WTC11 (cell line): ENCODE measurements at places on chromosomes 6 and 20.

GRCh38 chr6:67640484-67640883 lies 994.6 kb upstream of the ADGRB3 start:
- DNase-seq = no peak

- no peak for DNase-seq
These were observed 1.4 kb downstream of the HEY2 start for GRCh38 chr6:125750692-125751333.

DNA sequence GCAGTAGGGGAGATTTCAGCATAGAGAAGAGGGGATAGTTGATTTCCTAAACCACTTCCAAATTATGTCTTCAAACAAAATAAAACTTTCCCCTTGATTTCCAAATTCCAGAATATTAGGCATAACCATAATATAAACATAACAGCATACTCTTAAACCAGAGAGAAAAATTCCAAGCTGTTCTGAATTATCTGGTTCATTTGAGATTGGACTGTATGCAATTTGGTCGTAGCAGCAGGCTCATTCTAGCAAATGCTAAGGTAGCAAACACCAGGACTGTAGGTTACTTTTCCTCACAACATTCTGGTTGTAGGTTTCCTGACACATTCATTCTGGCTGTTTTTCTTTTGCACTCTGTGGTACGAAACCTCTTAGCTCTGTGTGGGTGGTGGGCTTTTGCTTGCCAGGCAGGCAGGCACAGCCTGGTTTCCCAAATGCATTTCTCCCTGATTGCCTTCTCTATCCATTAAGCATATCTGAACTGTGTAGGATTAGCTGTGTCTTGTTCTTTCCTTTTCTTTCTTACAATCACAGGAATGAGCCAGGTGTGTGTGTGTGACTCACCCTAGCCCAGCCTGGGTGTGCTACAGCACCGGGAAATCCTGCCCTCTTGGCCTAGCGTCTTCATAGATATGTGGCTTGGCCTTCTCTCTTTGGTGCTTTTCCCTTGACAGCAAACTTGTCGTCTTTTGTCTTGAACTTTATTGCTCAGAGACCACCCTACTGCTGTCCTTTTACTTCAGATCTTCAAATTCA lies 77.1 kb downstream of the JARID2 start:
- DNase-seq = no peak

DNA sequence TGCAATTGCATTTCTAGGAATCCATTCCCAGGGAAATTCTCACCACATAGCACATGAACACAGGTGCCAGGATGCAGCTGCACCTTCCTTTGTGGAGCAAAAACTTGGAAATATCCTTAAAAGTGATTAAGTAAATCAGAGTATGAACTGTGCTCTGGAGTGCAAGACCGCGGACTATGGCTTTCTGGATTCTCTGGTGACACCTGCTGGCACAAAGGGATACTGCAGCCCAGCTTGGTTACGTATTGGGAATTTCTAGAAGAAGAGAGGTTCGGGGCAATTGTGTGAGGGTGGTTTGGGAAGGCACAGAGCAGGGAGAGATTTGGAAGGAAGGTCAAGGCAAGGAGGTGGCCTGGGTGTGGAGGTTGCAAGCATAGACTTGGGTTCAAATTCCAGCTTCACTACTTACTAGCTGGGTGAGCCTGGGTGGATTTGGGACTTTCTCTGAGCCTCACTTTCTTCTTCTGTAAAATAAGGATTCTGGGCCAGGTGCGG lies 15.9 kb upstream of the PEDS1 start:
- DNase-seq = peak; percentile 92

- no peak for DNase-seq
These were observed 69.2 kb downstream of the PTPRA start for GRCh38 chr20:2942439-2942838.

DNA sequence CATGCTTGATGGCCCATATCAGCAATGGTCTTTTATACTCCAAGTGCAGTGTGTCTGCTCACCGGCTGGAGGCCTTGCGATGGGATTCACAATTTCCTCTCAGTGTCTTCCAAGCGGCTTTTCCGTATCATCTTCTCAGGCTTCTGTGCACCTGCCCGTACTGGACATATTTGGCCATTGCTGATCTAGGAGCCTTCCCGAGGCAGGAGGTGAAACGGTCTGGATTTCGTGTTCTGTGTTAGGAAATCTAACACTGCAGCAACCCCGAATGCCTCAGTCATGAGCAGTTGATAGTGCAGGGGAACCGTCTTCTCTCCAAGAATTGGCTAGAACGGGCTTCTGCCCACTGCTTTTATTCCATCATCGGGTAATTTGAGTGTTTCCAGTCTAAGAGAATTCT lies 60.5 kb downstream of the PPP1R14C start:
- DNase-seq = no peak

DNA sequence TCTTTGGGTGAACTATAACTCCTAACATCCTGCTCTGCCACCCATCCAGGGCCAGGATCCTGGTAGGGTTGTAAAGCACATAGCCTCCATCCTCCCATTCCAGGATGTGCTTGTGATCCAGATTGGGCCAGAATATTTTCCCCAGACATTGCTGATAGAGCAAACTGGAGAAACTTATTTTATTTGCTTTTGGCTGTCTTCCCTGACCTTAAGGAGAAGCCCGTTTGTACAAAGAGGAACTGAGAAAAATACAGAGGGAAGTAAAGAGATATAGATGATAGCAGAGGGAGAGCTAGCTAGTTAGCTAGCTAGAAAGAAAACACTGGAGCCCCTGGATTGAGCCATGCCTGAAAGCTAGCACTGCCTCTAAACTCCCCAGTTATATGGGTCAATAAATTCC lies 9.0 kb upstream of the HDAC2 start:
- no peak for DNase-seq

- no peak for DNase-seq
These were observed 9.3 kb downstream of the SDHAF4 start for GRCh38 chr6:70575899-70576495.

GRCh38 chr6:24566020-24566767 lies 71.4 kb downstream of the ALDH5A1 start:
- no peak for DNase-seq

DNA sequence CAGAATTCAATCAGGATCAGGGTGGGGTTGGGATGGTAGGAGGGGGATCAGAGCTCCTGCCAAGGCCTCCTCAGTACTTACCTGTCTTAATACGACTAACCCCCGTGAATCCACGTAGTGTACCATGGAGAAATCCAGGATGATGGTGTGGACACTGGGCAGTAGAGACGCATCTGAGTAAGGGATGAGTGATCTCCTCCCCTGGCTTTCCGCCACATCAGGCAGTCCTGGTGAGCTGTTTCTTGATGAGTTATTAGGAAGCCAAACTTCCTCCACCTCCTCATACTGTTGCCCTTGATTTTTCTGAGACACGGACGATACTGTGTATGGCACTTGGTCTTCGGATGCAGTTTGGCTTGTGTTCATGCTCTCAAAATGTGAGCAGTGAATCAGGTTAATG lies 34.2 kb upstream of the SRPK1 start:
- no peak for DNase-seq

- DNase-seq = no peak
These were observed 146.3 kb downstream of the ZNF217 start for GRCh38 chr20:53447316-53447715.

DNA sequence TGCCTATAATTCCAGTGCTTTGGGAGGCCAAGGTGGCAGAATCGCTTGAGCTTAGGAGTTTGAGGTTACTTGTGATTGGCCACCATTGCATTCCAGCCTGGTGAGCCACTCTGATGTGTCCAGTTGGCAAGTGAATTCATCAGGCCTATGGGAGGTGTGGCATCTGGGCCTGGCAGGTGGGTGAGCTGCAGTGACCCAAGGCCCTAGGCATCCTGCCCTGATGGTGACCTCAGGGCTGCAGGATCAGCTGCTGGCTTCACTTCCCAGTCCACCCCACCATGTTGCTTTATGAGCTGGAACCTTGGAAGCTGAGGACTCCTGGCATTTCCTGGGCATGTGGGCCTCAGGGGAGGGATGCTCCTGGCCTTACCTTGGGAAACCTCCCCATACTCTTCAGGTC lies 20.5 kb downstream of the RSPH9 start:
- no peak for DNase-seq

- peak; percentile 79 for DNase-seq
These were observed 417 bp upstream of the PXDC1 start for GRCh38 chr6:3751730-3752530.

DNA sequence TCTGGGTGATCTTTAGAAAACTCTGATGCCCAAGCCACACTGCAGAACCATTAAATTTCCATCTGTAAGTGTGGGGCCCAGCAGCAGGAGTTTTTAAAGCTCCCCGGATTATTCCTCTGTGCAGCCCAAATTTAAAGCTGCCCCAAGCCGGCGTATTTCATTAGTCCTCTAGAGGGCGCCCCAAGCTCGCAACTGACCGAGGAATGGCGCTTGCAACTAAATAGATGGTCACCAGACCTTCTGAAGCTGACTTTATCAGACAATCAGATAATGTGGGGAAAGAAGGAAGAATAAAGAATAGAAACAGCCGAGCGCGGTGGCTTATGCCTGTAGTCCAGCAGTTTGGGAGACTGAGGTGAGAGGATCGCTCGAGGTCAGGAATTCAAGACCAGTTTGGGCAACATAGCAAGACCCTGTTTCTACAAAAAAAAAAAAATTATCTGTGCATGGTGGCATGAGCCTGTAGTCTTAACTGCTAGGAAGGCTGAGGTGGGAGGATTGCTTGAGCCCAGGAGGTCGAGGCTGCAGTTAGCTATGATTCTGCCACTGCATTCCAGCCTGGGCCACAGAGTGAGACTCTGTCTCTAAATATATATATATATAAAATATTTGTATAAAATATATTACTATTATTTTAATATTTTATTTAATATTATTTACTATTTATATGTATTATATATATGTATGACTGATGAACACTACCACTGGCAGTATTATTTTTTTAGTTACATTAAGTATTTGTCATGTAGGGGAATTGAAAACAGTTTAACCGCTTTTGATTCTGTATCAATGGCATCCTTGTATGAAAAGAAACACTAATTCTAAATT lies 56.0 kb downstream of the OTOR start:
- DNase-seq = peak; percentile 78

- no peak for DNase-seq
These were observed 278.2 kb downstream of the NRN1 start for GRCh38 chr6:5728351-5729079.

DNA sequence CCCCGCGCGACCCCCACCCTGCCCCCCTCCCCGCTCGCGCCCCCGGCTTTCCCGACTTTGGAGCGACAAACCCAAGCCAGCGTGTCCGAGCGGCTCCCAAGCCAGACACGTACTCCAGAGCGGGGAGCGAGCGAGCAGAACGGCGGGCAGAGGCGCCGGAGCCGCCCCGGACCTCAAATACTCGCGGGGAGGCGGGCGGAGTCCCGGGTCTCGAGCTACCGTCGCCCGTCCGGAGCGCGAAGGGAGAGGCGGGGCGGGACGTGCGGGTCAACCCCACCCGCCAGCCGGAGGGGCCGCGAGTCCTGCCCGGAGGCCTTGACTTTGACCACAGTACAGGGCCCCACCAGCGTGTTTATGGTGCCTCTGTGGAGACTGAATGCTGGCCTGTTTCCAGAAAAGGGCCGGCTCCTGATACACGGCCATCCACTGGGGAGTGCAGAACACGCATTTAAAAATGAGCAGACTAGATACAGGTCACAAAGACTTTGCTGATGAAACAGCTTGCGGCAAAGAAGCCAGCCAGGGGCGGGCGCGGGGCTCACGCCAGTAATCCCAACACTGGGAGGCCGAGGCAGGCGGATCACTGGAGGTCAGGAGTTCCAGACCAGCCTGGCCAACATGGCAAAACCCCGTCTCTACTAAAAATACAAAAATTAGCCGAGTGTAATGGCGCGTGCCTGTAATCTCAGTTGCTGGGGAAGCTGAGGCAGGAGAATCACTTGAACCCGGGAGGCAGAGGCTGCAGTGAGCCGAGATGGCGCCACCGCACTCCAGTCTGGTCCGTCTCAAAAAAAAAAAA lies at the start of gene SERPINB6:
TSS of gene SERPINB6 (minus strand) at position 148 of the 799 bp plus-strand sequence. CDS start 12,235 bp downstream, outside the sequence.
- peak; percentile 52 for DNase-seq

DNA sequence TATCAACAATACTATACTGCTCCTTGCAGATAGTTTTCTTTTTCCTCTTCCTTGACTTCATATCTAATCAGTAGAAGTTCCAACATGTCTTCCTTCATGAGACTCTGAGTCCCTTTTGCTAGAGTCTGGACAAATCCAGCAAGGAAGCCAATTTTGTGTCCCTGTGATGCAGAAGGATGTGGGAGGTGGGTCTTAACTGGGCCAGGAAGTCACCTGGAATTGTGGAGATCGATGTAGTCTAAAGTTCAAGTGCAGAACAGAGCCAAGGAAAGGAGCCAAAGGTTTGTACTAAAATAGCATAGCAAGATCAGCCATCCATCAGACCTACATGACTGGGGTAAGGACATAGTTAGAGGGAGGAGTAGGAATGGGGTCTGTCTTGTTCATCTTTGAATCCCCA lies 37.6 kb downstream of the SPTLC3 start:
- no peak for DNase-seq

- DNase-seq = peak; percentile 8
These were observed 12.2 kb downstream of the DUSP15 start for GRCh38 chr20:31857861-31858759.

- no peak for DNase-seq
These were observed 30.1 kb upstream of the FAM83D start for GRCh38 chr20:38896009-38896594.

- DNase-seq = no peak
These were observed 3.7 kb downstream of the TREML2 start for GRCh38 chr6:41197234-41197633.
